ENCODE measurements at places on chromosomes 11 and 22.

DNA sequence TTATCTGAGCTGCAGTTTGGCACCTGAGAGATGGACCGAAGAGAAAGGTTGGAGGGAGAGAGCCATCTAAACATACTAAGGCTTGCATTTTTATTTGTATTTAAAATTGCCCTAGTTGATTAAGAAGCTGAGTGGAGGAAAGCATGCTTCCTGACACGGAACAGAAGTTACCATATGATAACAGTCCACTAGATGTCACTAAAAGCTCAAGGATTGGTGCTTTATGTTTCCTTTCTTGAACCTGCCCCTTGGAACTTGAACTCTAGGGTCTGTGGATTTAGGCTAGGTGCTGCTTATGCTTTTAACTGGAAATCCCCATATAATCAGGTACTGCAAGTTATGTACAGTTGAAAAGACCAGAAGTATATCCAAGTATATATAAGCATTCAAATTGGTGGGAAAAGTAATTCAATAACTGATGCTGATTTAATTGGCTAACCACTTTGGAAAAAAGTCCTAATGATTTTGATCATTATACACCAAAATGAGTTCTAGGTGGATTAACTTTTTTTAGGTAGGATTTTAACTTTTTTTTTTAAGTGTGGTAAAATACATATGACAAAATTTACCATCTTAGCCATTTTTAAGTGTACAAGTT is 9.5 kb downstream of the RBMXL2 start:
- DNase-seq: peak; percentile 37

DNA sequence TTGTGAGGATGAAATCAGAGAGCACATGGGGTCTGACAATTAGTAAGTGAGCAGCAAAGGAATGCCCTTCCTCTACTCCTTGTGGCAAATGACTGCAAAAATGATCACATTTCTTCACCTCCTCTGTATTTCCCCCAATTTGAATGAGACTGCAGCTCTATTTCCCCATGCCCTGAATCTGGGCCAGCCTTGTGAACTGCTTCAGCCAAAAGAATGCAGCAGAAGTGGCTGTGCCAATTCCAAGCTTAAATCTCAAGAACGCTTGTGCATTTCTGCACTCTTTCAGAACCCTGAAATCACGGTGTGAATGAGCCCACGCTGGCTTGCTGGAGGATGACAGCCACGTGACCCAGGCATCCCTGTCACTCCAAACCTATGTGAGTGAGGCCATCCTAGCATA is 9.9 kb downstream of the SLC43A3 start:
- peak; percentile 22 for DNase-seq

DNA sequence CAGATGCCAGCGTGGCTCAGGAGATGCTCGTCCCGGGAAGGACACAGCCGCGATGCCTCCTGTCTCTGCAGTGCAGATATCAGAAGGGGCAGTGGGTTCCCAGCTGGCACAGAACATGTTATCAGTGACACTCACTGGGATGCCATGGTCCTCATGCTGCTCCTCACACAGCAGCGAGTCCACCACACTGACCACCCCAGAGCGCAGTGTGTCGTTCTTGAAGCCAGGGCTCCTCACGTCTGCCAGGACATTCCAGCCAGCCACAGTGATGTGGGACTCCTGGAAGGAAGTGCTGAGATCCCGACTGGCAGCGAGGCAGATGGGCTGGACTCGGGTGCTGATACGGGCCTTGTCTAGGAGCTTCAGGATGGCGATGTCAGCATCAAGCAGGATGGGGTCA is 13.1 kb upstream of the SLC1A2 start:
- DNase-seq: no peak

GRCh38 chr11:97814325-97814959 is 1206.3 kb upstream of the CNTN5 start:
- peak; percentile 4 for DNase-seq

GRCh38 chr11:35874751-35875450 is 69.0 kb upstream of the LDLRAD3 start:
- no peak for DNase-seq

All from fibroblast of skin of abdomen (primary cell).